ENCODE measurements at places on chromosomes 5 and 9. TPM values are rescaled to one million over a fixed set of nuclear protein-coding genes. Genes with fewer than 3 reads are reported as not detected.

The ZNF189 gene
- total RNA-seq: 6.2 TPM

The HTR1A gene
- total RNA-seq: not detected

The KCNV2 gene
- not detected for total RNA-seq

The PKD2L2 gene
- total RNA-seq: 0.03 TPM

The SIT1 gene
- total RNA-seq: not detected

The RPL12 gene
- 2,854 TPM for total RNA-seq

The NR4A3 gene
- total RNA-seq: 2.0 TPM

The PLPP7 gene
- 0.05 TPM for total RNA-seq

The NADK2 gene
- 12.6 TPM for total RNA-seq

The PCDHB6 gene
- 1.2 TPM for total RNA-seq

The TLX3 gene
- total RNA-seq: not detected

The PCDHGA2 gene
- 0.65 TPM for total RNA-seq

The FGF18 gene
- total RNA-seq: 0.25 TPM

The WNT8A gene
- not detected for total RNA-seq

All from A549 treated with CpdA at 1 μM for 4 hours (cell line).